Skin of body (tissue), 3 donors: ENCODE measurements at places on chromosomes 1 and 21. TPM values are rescaled to one million over a fixed set of nuclear protein-coding genes. Genes with fewer than 3 reads are reported as not detected.

The IL19 gene
- not detected for total RNA-seq

The FOXD3 gene
- total RNA-seq: 1.9 TPM

The LRRC41 gene
- 48.4 TPM for total RNA-seq

The RCAN3 gene
- total RNA-seq: 10.7 TPM

The RBP7 gene
- total RNA-seq: 11.6 TPM

The FCRLB gene
- 0.39 TPM for total RNA-seq

The S100A13 gene
- total RNA-seq: 17.8 TPM

The AIRE gene
- total RNA-seq: 0.30 TPM

The BCAN gene
- total RNA-seq: 2.1 TPM

The RCSD1 gene
- 13.0 TPM for total RNA-seq

The KIFAP3 gene
- 35.5 TPM for total RNA-seq

The INSRR gene
- total RNA-seq: under 0.01 TPM

The SAMD13 gene
- 1.7 TPM for total RNA-seq

The C1orf116 gene
- 6.4 TPM for total RNA-seq

The NEGR1 gene
- 9.1 TPM for total RNA-seq

The SH2D1B gene
- total RNA-seq: not detected

The OR2L2 gene
- total RNA-seq: not detected

The KIF26B gene
- total RNA-seq: 5.8 TPM

The MCOLN2 gene
- 1.8 TPM for total RNA-seq

The DNM3 gene
- 5.2 TPM for total RNA-seq

The HSD3B1 gene
- 1.2 TPM for total RNA-seq

The KCNN3 gene
- total RNA-seq: 0.99 TPM

The SPRR2G gene
- 13.6 TPM for total RNA-seq

The SPRR1A gene
- 6.1 TPM for total RNA-seq

The BEND5 gene
- total RNA-seq: 12.5 TPM

The TMEM240 gene
- 2.1 TPM for total RNA-seq

The PPIAL4G gene
- under 0.01 TPM for total RNA-seq

The KLHDC8A gene
- 1.3 TPM for total RNA-seq

The FMN2 gene
- 0.69 TPM for total RNA-seq

The LCE1E gene
- total RNA-seq: 0.59 TPM

The FAM177B gene
- total RNA-seq: 0.20 TPM

The SMCP gene
- not detected for total RNA-seq

The CDCA8 gene
- total RNA-seq: 3.3 TPM

The GBP7 gene
- total RNA-seq: not detected

The CLCNKB gene
- total RNA-seq: 0.20 TPM

The ECM1 gene
- total RNA-seq: 4.4 TPM

The TBX19 gene
- total RNA-seq: 1.9 TPM

The LCE1D gene
- total RNA-seq: 1.4 TPM

The PTPN14 gene
- 46.9 TPM for total RNA-seq

The ADAM30 gene
- not detected for total RNA-seq

The KRTAP22-1 gene
- total RNA-seq: not detected

The MUL1 gene
- total RNA-seq: 14.0 TPM

The ERG gene
- 11.9 TPM for total RNA-seq

The POLR3C gene
- total RNA-seq: 18.8 TPM

The S100A10 gene
- total RNA-seq: 133 TPM

The CADM3 gene
- 1.2 TPM for total RNA-seq

The BMP8B gene
- 2.0 TPM for total RNA-seq

The TLR5 gene
- 5.5 TPM for total RNA-seq

The FCGR2B gene
- 2.8 TPM for total RNA-seq

The KCNE1 gene
- 3.4 TPM for total RNA-seq

The CFAP107 gene
- total RNA-seq: not detected

The HES2 gene
- total RNA-seq: 5.9 TPM

The ANXA9 gene
- 4.7 TPM for total RNA-seq

The CD84 gene
- 3.8 TPM for total RNA-seq

The FAM43B gene
- 0.79 TPM for total RNA-seq

The C1orf167 gene
- 0.69 TPM for total RNA-seq

The GMEB1 gene
- total RNA-seq: 8.8 TPM
